ENCODE measurements at places on chromosomes 4 and X. TPM values are rescaled to one million over a fixed set of nuclear protein-coding genes. Genes with fewer than 3 reads are reported as not detected.

Gene TEX13B
- total RNA-seq: not detected

Gene CWH43
- not detected for total RNA-seq

Gene NAP1L2
- total RNA-seq: 3.3 TPM

Gene KLKB1
- 0.45 TPM for total RNA-seq

Gene SAGE1
- not detected for total RNA-seq

Gene FAT1
- total RNA-seq: 145 TPM

Gene CCKAR
- total RNA-seq: 1.2 TPM

Gene GATA1
- total RNA-seq: not detected

Gene MCF2
- total RNA-seq: not detected

Gene CT45A10
- total RNA-seq: not detected

- no peaks in the 10 kb centered on the region for H3K27me3 ChIP-seq
- no peak overlapping the region for H3K27ac ChIP-seq
- no peak overlapping the region for H3K4me3 ChIP-seq
- no peak for DNase-seq
- H3K4me1 ChIP-seq: no peaks in the 10 kb centered on the region
Measured at GRCh38 chrX:44731160-44731559, 112.7 kb upstream of the DUSP21 start.

DNA sequence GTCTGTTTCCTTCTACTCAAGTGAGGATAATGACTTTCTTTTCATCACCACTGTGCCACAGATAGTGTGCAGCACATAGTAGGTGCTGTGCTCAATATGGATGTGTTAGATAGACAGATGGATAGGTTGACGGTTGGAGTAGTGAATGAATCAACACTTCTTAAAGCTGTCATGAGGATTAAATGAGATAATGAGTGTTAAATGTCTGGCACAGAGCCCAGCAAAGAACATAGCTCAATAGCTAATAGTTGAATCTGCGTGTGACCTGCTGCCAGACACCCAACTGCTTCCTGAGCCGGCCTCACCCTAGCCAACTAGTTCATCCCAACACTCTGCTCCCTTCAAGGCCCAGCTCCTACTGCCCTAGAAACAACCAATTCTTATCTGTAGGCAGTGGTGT, 67.7 kb upstream of the PJA1 start:
- H3K27me3 ChIP-seq: no peaks in the 10 kb centered on the region
- no peak overlapping the region for H3K27ac ChIP-seq
- peaks cover 25% of the 10 kb centered on the region for H3K4me1 ChIP-seq
- no peaks in the 10 kb centered on the region for H3K36me3 ChIP-seq
- H3K4me3 ChIP-seq: no peak overlapping the region
- DNase-seq: no peak

- no peaks in the 10 kb centered on the region for H3K36me3 ChIP-seq
- H3K4me1 ChIP-seq: peaks cover 3% of the 10 kb centered on the region
- no peak overlapping the region for H3K4me3 ChIP-seq
- peaks cover 31% of the 10 kb centered on the region for H3K27me3 ChIP-seq
Measured at GRCh38 chr4:7186031-7186430, 6.3 kb upstream of the SORCS2 start.

DNA sequence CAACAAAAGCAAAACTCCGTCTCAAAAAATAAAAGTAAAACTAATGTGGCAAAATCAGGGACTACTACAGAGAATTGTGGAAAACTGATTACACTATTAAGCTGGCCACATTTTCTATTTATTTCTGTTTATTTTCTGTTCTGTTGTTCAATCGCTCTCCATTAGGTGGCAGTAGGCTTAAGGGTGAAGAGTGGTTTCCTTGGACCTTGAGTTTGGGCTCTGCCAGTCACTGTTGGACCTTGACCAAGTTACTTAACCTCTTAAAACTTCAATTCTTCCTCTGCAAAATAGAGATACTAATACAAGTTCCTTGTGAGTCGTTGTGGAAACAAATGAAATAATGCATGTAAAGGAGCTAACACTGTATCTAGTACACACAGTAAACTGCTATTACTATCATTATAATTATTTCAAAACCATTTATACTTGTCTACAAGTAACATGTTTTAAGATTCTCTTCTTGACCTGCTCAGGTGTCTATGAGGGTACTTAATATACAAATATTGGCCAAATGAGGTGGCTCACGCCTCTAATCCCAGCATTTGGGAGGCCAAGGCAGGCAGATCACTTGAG, 15.2 kb downstream of the HSD17B11 start:
- H3K27ac ChIP-seq: peak overlapping the region; percentile 47
- no peak overlapping the region for H3K4me3 ChIP-seq
- peaks cover 44% of the 10 kb centered on the region for H3K36me3 ChIP-seq
- no peaks in the 10 kb centered on the region for H3K27me3 ChIP-seq
- no peak for DNase-seq

- H3K36me3 ChIP-seq: no peaks in the 10 kb centered on the region
- no peaks in the 10 kb centered on the region for H3K4me1 ChIP-seq
- DNase-seq: no peak
- H3K4me3 ChIP-seq: no peak overlapping the region
Measured at GRCh38 chr4:156568484-156568883, 403.1 kb downstream of the PDGFC start.

DNA sequence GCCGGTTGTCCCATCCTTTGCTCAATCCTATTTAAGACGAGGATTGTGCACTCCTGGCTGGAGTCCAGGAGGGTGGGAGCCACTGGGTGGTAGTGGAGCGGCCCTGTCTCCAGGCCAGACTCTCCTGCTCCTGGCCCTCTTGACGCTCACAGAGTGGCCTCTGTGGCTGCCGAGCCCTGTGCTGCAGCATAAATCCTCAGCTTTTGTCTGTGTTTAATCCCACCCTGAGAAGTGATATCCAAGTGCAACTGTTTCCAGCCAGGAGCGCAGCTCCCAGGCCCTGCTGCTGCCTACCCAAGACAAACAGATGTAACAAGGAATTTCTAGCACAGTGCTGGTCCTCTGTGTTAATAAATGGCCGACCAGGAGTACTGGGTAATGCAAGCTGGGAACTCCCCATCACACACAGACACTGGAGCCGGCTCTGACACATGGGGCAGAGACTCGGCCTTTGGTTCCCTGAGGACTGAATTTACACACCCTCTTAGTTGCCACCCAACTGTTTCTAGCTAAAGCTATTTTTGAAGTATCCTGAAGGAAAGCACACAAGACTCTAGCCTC, 85.3 kb downstream of the GATB start:
- peak overlapping the region; percentile 61 for H3K27ac ChIP-seq
- H3K36me3 ChIP-seq: peaks cover 12% of the 10 kb centered on the region
- no peaks in the 10 kb centered on the region for H3K27me3 ChIP-seq
- no peak overlapping the region for H3K4me3 ChIP-seq
- peaks cover 25% of the 10 kb centered on the region for H3K4me1 ChIP-seq
- no peak for DNase-seq

DNA sequence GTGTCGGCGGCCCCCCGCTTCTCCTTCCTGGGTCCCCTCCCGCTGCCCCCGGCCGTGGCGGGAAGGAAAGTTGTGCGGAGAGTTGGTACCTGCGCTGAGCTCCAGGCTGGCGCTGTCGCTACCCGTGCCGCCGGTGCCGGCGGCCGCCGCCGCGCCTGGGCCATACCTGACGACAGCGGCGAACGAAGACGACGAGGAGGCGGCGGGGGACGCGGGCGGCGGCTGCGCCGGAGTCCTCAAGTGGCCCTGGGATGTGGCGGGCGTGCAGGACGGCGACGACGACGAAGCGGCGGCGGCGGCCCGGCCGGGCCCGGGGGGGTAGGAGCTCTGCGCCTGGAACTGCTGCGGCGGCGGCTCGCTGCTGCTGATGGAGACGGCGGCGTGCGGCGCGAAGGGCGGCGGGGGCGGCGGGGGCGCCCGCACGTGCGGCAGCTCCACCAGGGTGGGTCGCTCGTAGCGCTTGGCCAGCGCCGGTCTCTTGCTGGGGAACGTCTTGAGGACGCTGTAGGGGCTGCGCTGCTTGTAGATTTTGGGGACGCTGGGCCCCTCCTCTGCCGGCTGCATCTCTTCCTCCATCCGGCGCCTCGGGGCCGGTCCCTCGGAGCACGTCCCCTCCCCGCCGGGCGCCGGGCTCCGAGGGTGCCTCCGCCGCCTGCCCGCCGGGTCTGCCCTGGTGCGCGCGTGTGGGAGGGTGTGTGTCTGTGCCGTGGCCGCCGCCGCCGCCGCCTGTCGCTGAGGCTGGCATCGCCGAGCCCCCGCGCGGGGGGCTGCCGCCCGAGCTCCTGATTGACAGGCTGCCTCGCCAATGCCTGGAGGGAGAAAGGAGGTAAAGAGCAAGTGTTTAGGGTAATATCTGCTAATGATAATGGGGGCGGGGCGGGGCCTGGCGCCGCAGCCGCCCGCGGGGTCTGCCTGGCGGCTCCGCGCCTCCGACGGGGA, 618 bp downstream of the BEND4 start:
- peaks cover 46% of the 10 kb centered on the region for H3K27me3 ChIP-seq
- no peak overlapping the region for H3K27ac ChIP-seq
- no peaks in the 10 kb centered on the region for H3K36me3 ChIP-seq
- DNase-seq: no peak
- peaks cover 10% of the 10 kb centered on the region for H3K4me1 ChIP-seq

GRCh38 chr4:182251116-182251515, 7.9 kb downstream of the TENM3 start:
- no peaks in the 10 kb centered on the region for H3K27me3 ChIP-seq
- no peaks in the 10 kb centered on the region for H3K36me3 ChIP-seq
- no peak overlapping the region for H3K4me3 ChIP-seq
- DNase-seq: no peak
- H3K4me1 ChIP-seq: no peaks in the 10 kb centered on the region

DNA sequence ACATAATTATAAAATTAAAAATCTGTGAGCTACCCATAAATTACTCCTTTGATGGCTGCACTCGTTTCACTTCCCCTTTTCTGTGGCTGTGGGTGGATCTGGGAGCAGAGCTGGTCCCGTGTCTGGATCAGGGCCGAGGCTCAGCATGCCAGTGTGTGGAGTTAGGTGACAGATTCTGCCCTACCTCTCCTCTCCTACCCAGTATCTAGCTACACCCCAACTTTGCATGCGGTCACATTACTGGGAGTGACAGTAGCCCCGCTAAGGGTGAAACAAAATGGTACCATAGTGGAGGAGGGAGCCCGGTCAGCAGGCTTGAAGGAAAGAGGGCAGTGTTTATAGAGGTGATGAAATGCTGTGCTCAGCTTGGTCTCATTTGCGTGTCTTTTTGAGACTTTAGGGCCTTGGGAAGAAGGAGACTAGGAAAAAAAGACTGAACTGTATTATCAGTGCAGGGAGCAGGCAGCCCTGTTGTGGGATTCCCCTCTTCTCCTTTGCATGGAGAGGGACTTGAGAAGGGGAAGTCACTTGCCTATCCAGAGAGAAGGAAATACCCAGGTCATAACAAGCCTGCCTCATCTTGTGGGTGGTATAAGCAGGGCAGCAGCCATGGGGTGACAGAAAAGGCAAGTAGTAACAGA, 48.4 kb downstream of the ARHGAP10 start:
- no peaks in the 10 kb centered on the region for H3K27me3 ChIP-seq
- H3K27ac ChIP-seq: peak overlapping the region; percentile 33

DNA sequence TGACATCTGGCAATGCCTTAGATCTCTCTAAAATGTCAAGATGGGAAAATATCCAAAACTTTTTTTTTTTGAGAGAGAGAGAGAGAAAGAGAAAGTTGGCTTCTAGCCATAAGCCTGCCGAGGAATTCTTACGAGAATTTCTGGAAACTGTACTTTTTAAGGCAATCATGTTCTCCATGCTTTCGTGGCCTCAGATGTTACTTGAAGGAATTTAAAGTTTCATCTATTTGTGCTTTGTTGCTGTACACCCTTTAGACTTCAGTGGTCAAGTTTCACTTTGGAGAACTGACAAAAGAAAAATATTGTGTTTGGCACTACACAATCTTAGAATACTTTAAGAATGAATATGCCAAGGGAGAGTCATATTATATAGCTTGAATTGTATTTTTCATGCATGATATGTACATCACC, 53.9 kb downstream of the FAT4 start:
- H3K36me3 ChIP-seq: no peaks in the 10 kb centered on the region
- DNase-seq: no peak
- peaks cover 26% of the 10 kb centered on the region for H3K4me1 ChIP-seq
- H3K27ac ChIP-seq: peak overlapping the region; percentile 63

GRCh38 chr4:185566972-185567371, 31.7 kb upstream of the PDLIM3 start:
- H3K4me3 ChIP-seq: peak overlapping the region; percentile 18
- DNase-seq: peak; percentile 81
- no peaks in the 10 kb centered on the region for H3K36me3 ChIP-seq
- peaks cover 27% of the 10 kb centered on the region for H3K4me1 ChIP-seq

GRCh38 chr4:152734699-152735050, 44.9 kb downstream of the TIGD4 start:
- no peak overlapping the region for H3K4me3 ChIP-seq
- H3K36me3 ChIP-seq: no peaks in the 10 kb centered on the region
- DNase-seq: peak; percentile 8
- no peak overlapping the region for H3K27ac ChIP-seq

- no peak for DNase-seq
- no peaks in the 10 kb centered on the region for H3K27me3 ChIP-seq
- H3K4me3 ChIP-seq: no peak overlapping the region
- H3K36me3 ChIP-seq: no peaks in the 10 kb centered on the region
Measured at GRCh38 chr4:3797831-3798790, 31.9 kb downstream of the ADRA2C start.

DNA sequence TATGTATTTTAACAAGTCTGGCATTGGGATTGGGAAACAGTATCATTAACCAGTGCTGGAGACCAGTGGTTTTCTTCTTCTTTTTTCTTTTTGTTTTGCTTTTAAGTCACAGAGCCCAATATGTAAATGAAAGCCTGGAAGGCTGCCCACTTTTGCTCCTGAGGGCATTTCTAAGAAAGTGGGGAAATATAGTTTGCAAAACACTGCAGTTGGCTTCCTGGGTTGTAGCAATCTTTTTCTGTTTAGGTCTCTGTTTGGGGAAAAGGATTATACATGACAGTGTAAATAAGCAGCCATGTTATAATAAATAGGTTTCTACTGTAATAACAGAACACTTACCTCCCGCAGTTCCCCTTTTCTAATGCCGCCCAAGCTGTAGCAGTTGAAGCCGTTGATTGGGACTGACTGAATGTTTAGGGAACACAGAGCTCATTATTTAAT, 105.5 kb downstream of the TMEM164 start:
- no peak overlapping the region for H3K4me3 ChIP-seq
- no peak for DNase-seq
- H3K4me1 ChIP-seq: no peaks in the 10 kb centered on the region
- H3K27ac ChIP-seq: no peak overlapping the region

DNA sequence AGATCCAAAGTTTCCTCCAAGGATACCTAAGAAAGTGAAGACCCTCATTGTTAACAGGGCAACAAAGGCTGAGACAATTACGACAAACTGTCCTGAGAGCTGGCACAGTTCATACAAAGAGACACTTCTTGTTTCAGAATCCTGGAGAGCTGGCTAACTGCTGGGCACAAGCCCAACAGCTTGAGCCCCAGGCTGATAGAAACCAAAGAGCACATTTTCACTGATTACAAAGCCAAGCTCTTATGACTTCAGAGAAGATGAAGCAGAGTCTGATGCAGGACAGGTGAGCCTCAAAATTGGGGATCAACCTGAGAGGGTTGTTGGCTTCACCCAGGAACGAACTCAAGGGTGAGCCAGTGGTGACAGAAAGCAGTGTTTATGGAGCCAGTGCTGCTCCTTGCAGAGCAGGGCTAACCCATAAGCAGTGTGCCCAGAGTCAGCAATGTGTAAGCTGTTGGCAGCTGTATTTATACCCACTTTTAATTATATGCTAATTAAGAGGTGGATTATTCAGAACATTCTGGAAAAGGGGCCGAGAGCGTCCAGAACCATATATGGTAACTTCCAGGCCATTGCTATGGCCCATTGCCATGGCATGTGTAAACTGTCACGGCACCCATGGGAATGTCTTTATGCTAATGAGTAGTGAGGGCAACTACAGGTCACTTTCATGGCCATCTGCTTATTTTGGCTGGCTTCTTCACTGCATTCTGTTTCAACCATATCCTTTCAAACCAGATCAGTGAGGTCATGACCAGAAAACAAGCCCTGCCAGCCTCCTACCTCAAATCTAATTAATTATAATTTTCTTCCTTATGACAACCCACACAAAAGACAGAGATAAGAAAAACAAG, 183.7 kb downstream of the EVC2 start:
- H3K27me3 ChIP-seq: no peaks in the 10 kb centered on the region
- H3K4me3 ChIP-seq: no peak overlapping the region
- H3K4me1 ChIP-seq: no peaks in the 10 kb centered on the region

Data from esophagus muscularis mucosa (tissue), 4 donors.